Cortex of kidney (tissue), 1 donor: ENCODE measurements at places on chromosomes 7 and 10.

DNA sequence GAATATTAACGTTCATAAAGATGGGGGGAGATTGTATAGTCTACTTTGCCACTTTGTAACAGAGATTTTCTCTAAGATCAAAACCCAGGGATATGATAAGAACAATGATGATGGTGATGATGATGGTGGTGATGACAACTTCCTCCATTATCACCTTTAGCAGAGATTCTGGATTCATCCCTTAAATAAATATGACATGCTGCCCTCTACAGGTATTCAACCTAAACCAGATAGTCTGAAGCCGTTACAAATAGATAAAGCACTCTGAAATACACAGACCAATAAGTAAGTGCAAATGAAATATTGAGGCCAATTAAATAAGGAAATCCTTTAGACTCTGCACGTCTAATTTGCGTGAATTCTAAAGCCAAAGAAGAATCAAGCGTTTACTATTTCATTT lies 211.5 kb downstream of the CREB5 start:
- no peak for DNase-seq

DNA sequence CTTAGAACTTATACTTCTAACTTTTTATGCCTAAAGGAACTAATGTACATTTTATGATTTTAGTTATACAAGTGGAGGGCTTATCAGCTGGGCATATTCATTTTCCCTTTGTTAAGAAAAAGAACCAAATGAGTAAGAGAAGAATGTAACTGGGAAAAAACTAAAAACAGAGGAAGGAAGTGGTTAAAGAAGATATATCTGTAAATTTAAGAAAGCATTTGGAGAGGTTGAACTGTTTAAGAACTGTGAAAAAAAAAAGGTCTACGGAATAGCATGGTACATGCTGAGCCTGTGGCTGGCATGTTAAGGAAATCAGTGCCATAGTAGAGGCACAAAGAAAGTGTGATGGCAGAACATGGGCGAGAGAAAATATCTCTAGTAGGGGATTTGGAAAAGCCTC lies 6.2 kb downstream of the MDFIC start:
- no peak for DNase-seq

DNA sequence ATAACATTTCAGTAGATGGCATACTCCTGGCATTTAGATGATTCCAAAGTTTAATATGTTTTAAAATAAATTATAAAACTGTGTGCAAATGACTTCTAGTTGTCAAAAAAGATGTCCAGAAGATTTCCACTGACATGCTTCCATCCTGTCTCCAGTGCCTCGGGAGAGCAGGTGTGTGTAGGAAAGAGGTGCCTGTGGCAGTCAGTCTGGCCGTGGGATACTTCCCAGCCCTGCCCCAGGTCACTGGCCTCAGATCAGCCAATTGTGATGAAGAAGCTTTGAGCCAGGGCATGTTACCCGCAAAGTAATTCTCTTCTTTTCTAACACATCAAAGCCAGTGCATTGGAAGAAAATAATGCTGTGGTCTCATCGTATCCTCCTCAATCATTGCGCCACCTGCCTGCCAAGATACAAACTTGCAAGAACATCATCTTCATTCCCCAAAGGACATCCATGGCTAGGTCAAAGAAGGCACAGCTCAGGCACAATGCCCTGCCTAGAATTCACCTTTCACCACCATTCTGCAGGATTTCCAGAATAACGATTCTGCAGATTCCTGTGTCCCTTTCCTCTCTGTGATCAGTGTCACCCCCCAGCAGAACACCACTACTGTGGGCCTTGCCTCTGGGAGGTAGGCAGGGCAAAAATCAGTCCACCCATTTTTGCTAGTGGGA lies 6.3 kb upstream of the KCNMA1 start:
- DNase-seq, result no peak

GRCh38 chr10:58577437-58577777 lies 64.7 kb downstream of the BICC1 start:
- no peak for DNase-seq

DNA sequence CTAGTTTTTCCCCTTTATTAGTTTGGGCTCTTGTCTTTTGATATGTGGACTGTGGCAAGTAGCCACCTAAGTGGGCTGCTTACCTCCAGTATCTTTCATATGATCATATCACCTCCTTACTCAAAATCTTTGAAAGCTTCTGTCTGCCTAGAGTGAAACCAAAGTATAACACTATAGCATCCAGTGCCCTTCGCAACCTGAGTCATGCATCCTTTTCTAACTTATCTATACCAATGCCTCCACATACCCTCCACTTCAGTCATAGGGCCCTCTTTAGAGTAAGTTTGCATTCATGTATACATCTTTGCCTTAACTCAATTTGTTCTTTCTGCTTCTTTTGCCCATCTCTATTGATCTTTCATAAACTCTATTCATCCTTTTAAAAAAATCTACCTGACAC lies 15.7 kb upstream of the MACC1 start:
- DNase-seq, result no peak

- no peak for DNase-seq
These were observed 60.2 kb upstream of the COMTD1 start for GRCh38 chr10:75295868-75296441.

DNA sequence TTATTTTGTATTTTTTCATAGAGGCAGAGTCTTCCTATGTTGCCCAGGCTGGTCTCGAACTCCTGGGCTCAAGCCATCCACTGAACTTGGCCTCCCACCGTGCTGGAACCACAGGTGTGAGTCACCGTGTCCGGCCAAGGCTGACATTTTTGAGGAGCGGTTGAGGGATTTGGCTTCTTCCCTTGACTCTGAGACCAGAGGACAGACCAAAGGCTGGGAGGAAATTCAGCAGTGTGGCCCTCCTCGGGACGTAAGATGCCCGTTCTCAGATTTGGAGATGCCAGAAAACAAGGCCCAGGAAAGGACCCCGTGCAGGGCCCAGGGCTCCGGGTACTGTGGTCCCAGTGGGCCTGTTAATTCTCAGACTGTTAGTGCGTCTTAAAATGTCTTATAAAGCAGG lies 146.2 kb downstream of the WDR37 start:
- DNase-seq, result no peak

GRCh38 chr7:129010075-129010474 lies 44.8 kb downstream of the TNPO3 start:
- DNase-seq, result no peak

DNA sequence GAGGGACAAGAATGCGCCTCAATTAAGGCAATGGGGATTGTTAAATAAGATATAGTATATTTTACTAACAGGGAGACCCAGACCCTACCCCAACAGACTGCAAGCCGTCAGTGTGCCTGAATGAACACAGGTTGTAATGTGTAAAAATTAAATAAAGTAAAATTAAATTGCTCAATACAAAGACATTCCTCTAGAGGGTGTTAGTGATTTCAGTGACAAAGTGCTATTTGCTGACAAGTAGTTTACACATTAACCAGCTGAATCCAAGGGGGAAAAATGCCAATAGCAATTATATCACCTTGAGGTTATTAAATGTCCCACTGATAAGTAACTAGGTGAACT lies 110.5 kb downstream of the EBF3 start:
- no peak for DNase-seq

- no peak for DNase-seq
These were observed 53.3 kb downstream of the WIPF3 start for GRCh38 chr7:29859524-29860185.

DNA sequence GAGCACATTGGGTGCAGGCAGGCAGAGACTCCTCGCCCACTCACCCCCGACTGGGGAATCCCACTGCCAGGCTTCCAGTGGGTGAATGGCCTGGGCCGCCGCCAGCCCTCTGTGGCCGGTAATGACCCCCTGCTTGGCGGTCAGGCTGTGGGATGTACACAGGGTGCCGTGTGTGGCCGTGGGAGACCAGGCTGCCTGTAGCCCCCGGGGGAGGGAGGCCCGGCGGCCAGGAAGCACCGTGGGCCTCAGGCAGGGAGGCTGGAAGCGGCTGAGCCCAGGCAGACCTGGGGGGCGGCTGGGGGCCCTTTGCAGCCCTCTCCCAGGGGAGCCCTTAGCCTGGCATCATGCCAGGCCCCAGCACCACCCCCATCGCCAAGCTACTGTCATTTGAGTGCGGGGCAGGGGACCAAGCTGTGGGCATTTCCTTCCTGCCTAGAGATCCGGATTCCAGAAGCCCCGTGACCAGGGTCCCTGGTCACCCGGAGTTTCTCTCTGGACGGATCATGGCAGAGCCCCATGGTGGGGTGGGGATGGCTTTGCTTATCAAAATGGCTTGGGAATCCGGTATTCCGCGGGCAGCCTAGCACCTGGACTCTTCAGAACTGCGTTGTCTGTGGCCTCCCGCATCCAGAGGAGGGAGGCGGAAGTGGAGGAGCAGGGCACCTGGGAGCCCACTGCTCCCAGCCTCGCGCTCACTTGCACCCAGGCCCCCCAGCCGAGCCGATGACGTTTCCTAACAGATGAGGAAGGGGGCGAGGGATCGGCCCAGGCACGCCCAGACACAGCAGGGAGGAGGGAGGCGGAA lies 1.1 kb downstream of the TTYH3 start:
- no peak for DNase-seq
